ENCODE measurements at places on chromosomes 6 and 20.

GRCh38 chr6:43985329-43985728 lies 141.9 kb downstream of the MRPL14 start:
- no peak for DNase-seq

GRCh38 chr20:8447262-8448120 lies 315.4 kb downstream of the PLCB1 start:
- DNase-seq, result no peak

DNA sequence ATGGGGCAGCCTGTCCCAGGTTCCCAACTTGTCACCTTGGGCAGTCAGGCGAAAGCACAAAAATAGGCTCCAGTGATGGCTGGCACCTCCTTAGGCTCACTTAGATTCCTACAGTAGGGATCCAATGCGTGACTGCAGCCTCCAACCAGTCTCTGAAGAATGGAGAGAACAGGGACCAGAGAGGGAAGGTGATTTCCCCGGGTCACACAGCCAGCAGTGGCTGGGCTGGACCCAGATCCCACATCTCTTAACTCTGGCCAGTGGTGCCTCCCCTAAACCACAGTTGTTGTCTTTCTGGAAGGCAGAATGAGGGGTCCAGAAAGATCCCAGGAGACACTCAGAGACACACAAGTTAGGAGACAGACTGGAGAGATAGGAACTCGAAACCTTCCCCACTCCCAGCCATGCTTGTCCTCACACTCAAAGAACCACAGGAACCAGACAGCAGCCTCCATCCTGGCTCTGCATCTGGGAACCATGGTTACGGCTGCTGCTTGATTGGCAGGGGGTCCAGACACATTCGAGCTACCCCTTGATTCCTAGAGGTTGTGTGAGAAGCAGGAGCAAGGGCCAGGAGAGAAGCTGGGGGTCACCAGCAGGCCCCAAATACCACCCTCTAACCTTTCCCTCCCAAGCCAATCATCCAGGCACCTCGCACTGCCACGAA lies 33.1 kb upstream of the SIRPA start:
- no peak for DNase-seq

- DNase-seq, result no peak
Measured at GRCh38 chr6:11200356-11200755, 32.1 kb downstream of the NEDD9 start.

DNA sequence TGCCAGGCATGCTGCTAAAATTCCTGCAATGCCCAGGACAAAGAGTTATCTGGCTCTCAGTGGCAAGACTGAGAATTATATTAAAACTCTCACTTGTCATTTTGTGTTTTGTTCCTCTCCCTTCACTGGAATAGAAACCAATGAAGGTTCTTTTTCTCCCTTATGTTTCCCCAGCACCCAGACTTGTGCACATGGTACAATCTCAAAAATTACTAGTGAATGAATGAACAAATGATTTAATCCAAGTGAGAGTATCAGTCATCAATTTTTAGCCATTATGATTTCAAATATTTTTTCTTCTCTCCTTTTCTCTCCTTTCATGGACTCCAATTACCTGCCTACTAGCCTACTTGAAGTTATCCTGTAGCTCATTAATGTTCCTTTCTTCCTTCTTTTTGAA lies 70.1 kb downstream of the BCAS1 start:
- DNase-seq, result no peak

DNA sequence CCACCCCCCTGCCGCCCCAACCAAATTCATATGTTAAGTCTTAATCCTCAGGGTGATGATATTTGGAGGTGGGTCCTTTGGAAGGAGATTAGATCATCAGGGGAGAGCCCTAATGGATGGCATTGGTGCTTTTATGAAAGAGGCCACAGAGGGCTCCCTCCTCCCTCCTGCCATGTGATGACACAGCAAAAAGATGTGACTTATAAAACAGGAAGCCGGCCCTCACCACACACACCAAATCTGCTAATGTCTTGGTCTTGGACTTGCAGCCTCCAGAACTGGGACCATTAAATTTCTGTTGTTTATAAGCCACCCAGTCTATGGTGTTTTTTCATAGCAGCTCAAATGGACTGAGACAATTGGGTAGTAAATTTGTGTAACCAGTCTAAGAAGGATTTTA lies 176.3 kb downstream of the ADGRG6 start:
- DNase-seq, result no peak

DNA sequence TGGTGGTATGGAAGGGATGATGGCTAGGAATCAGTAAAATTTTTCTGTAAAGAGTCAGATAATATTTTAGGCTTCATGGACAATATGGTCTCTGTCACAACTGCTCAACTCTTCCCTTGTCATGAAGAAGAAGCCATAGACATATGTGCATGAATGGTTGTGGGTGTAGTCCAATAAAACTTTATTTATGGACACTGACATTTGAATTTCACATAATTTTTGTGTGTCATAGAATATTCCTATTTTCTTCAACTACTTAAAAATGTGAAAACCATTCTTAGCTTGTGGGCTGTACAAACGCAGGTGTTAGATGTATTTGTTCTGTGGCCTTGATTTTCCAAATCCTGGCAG lies 59.9 kb downstream of the SYNDIG1 start:
- no peak for DNase-seq

DNA sequence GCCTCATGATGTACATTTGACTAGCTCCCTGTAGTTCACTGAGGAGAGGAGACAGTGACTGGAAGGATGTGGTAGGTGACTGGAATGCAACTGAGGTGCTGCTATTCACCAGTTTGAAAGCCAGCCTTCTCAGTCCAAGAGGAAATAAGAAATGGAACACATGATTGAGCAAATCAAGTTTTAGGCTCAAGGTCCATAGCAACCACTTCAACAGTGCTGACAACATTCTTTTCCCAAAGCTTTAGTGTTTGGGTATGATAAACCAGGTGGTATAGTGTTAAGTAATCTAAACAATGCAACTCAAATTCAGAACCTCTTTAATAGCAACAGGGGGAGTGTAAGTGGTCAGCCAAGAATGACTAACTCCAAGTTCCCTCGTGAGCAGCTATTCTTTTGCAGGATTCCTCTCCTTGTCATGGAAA lies 9.2 kb downstream of the ZHX3 start:
- peak; percentile 83 for DNase-seq

DNA sequence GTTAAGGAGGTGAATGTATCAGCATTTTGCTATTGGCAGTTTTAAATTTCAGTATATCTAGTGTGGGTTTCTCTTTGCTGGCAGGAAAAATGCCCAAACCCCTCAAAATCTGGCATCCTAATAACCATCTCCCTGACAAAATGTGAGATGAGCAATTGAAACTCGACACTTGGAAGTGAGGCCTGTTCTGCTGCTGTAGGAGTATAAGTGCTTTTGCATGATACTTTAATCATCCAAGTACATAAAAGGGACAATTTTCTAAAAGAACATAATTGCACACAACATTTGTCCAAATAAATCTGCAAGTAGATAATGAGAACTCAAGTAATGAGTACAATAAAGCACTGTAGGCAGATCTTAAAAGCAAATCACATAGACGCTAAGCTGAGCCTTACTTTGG lies 36.5 kb downstream of the LAMP5 start:
- no peak for DNase-seq

DNA sequence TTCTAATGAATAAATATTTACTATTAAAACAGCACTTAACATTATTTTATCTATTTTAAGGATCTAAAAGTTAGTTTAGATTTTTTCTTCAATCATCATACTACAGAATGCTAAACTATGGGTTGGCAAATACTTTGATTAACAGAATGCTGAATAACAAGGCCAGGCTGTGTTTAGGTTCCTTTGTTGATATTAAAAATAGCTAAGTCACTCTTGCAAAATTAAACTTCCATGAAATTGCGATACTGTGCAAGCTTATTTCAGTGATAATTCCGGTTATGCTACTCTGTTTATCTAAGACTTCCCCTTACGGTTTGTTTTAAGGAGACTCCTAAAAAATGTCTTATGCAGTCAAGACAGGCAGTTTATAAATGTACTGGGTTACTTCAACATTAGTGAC lies 2.8 kb downstream of the RNF24 start:
- no peak for DNase-seq

DNA sequence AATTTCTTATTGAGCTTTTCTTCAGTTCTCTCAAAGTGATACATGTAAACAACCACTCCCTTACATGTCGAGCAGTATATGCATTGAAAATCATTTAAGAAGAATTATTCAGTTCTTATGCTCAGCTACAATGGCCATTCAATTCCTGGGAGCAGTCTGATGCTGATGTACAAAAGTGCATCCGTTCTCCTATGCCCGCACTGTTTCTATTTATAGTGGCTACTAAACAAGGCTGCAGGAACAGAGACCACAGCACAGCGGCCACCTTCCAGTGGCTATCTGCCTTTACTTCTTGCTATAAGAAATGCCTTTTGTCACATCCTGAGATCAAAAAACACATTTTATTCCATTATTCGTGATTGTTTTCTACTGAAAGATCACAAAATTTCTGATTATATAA lies 82.2 kb downstream of the FHL5 start:
- DNase-seq, result no peak

GRCh38 chr6:111482188-111482958 lies 645 bp downstream of the REV3L start:
- no peak for DNase-seq

- DNase-seq, result no peak
Measured at GRCh38 chr6:14086701-14087100, 30.9 kb upstream of the CD83 start.

GRCh38 chr6:137016356-137016755 lies 28.4 kb downstream of the IL20RA start:
- DNase-seq, result peak; percentile 57

GRCh38 chr6:158573542-158573931 lies 13.6 kb downstream of the TMEM181 start:
- no peak for DNase-seq

GRCh38 chr6:25007269-25007699 lies 71.5 kb upstream of the RIPOR2 start:
- DNase-seq, result no peak

GRCh38 chr6:154474648-154475428 lies 35.6 kb downstream of the CNKSR3 start:
- peak; percentile 55 for DNase-seq

DNA sequence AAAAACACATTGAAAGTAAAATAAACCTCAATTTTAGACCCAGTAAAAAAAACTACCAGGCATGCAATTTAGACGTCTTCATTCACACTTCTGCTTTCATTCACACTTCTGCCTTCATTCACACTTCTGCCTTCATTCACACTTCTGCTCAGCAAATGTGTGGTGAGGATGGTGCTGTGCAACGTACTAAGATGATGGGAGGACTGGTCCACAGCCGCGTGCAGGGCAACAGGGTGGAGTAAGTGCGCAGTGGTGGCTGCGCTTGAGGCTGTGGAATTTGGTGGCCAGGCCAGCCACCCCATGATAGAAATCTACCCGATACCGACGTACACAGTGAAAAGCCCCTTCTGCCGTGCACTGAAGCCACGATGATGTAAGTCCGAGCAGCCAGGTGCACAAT lies 114.3 kb upstream of the CD93 start:
- DNase-seq, result no peak

DNA sequence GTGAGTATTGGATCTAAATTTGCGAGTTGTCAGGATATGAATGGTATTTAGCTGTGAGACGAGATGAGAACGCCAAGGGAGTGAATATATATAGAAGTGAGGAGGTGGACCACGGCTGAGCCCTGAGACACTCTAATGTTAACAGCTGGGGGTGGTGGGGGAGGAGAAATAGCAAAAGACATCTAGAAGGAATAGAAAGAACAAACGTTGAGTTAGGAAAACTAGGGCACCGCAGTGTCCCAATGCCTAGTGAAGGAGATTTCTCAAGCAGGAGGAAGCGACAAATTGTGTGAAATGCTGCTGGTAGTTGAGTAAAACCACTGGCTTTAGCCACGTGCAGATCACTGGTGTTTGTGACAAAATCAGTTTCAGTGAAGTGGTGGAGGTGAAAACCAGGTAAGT lies 56.9 kb downstream of the CD164 start:
- DNase-seq, result no peak

GRCh38 chr6:31446481-31446880 lies 43.1 kb downstream of the MICA start:
- DNase-seq, result no peak

GRCh38 chr6:157531169-157531985 lies 150.4 kb downstream of the ZDHHC14 start:
- no peak for DNase-seq

DNA sequence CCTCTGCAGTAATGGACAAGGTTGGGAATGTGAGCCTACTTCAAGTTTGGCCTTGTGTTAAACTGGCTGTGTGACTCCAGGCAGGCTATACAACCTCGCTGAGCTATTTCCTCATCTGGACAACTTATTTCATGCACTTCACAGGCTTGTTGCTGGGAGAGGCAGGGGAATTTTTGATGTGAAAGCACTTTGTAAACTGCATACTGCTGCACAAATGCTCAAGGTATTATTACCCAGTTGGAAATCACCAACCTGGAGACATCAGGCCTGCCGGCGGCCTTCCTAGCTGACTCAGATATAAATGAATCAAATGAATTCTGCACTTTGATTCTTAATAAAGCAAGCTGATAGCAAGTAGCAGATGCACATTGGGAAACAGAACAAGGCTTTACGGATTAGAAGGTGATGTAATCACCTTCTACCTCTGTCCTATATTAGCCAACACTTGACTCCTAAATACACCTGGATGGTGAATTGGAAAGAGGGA lies 10.1 kb downstream of the JARID2 start:
- DNase-seq, result no peak

DNA sequence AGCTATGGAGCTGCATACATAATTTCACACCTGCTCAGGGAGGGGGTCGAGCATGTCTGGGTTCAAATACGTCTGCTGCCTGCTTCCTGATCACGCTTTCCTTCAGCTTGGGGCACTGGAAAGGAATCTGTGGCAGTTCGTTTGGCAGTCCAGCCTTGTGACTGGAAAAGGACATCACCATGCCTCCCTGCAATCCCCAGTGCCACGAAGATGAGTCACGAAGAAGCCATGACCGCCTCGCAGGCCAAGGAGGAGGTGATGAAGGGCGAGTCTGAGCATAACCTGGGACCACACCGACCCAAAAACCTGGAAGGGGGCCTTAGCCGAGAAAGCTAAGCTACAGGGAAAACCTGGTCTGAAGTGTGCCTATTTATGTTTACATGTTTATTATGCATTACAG lies 13.1 kb downstream of the JAG1 start:
- DNase-seq, result no peak

DNA sequence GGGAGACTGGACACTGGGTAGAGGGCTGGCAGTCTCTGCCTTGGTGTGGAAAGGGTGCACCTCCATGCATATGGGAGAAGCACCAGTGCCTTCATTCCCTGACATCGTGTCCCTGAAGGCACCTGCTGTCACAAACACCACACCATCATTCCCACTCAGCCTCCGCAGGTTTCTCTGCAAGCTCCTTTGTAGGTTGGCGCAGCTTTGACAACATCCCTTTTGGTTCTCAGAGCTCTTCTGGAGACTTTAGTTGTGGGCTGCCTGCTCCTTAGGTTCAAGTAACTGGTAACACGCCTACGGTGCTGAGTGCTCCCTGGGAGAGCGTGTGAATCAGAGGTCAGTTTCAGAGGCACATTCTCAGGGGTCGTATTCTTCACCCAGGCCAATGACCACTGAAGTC lies 50.2 kb upstream of the TULP4 start:
- no peak for DNase-seq

GRCh38 chr6:73704260-73704659 lies 8.3 kb downstream of the CD109 start:
- DNase-seq, result peak; percentile 92

GRCh38 chr6:39087197-39087596 lies 27.8 kb downstream of the SAYSD1 start:
- DNase-seq, result no peak

- DNase-seq, result no peak
Measured at GRCh38 chr6:20153194-20153593, 59.1 kb downstream of the MBOAT1 start.

- no peak for DNase-seq
Measured at GRCh38 chr20:21280522-21281016, 22.6 kb upstream of the XRN2 start.

GRCh38 chr6:14915888-14916832 lies 329.7 kb upstream of the JARID2 start:
- no peak for DNase-seq

Data from astrocyte of the cerebellum (primary cell).